Activated T-helper 1 cell treated with anti-CD3 and anti-CD28 coated beads, Interleukin-12 subunit alpha, Interleukin-12 subunit beta, Interleukin-2, Interleukin-4 antibody, amounts not matched to agents 30 ng/mL and 10 ng/mL and 1 ng/mL, durations not matched to agents 14 hours and 24 hours and 36 hours (primary cell): ENCODE measurements at places on chromosomes 1 and 21. TPM values are rescaled to one million over a fixed set of nuclear protein-coding genes. Genes with fewer than 3 reads are reported as not detected.

DNA sequence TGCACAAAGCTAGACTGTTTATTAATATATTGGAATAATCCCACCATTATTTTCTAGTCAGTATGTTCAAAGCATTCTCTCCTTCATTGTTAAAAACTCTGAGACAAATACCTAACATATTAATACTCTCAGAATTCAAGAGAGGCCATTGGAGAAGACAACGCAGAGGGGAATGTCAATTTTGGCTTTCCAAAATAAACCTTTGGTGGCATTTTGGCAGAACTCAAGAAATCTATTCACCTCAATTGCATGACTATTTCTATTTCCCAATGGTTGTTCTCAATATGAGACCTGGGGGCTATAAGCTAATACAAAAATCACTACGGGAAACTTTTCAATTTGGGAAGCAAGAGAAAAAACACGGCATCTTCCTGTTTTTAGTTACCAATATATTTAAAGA is 58.5 kb downstream of the RUSC1 start:
- H3K27me3 ChIP-seq = no peaks in the 10 kb centered on the region
- H3K4me3 ChIP-seq = no peak overlapping the region
- DNase-seq = no peak
- no peak overlapping the region for H3K27ac ChIP-seq

GRCh38 chr1:21051177-21051825 is 125.4 kb downstream of the EIF4G3 start:
- H3K4me1 ChIP-seq = no peaks in the 10 kb centered on the region
- no peak overlapping the region for H3K4me3 ChIP-seq
- H3K36me3 ChIP-seq = peaks cover 6% of the 10 kb centered on the region
- DNase-seq = no peak
- H3K27ac ChIP-seq = no peak overlapping the region

DNA sequence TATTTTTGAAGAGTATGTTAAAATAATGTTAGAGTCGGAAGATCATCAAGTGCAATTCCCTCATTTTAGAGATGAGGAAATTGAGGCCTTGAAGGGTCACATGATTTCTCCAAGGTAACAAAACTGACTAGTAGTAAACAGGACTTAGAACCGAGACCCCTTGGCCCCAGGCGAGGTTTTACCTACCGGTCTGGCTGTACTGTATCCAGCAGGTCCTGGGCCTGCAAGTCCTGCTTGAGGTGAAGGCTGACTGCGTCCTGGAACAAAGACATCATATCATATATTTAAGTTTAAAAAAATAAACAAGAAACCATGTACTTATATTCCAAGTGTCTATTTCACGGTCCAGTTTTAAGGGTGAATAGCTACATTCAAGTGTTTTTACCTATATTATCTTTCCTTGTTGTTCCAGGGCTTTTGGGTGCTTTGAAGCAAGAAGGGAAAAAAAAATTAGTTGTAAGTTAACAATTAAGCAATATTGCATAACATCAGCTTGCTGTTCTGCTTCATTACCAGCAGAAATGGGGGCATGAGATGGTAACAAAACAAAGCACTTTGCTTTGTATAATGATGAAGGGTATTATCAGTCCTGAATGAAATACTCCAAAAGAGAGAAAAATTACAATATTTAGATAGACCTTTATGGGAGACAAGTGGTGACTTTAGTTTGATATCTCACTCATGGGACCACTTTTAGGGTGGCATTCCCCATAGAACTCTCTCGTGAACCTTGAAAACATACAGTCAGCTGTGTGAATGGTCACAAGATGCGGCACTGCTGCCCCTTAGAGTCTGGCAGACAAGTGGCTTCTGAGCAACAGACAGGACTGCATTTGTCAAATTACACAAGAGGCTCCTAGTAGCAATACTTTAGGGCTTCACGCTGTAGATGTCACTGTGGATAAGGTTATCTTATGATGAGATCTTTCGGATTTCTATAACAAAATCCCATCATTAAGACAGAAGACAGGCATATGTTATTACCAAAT is 29.8 kb upstream of the CFAP298 start:
- H3K4me3 ChIP-seq = no peak overlapping the region
- H3K27me3 ChIP-seq = no peaks in the 10 kb centered on the region
- peaks cover 16% of the 10 kb centered on the region for H3K36me3 ChIP-seq
- no peak overlapping the region for H3K27ac ChIP-seq
- H3K4me1 ChIP-seq = no peaks in the 10 kb centered on the region

- H3K4me3 ChIP-seq = peak overlapping the region; percentile 99
- DNase-seq = no peak
- H3K36me3 ChIP-seq = peaks cover 25% of the 10 kb centered on the region
- H3K27me3 ChIP-seq = no peaks in the 10 kb centered on the region
- peaks cover 89% of the 10 kb centered on the region for H3K4me1 ChIP-seq
- peak overlapping the region; percentile 59 for H3K27ac ChIP-seq
These were observed 3.9 kb downstream of the LAPTM5 start for GRCh38 chr1:30753660-30754123.

DNA sequence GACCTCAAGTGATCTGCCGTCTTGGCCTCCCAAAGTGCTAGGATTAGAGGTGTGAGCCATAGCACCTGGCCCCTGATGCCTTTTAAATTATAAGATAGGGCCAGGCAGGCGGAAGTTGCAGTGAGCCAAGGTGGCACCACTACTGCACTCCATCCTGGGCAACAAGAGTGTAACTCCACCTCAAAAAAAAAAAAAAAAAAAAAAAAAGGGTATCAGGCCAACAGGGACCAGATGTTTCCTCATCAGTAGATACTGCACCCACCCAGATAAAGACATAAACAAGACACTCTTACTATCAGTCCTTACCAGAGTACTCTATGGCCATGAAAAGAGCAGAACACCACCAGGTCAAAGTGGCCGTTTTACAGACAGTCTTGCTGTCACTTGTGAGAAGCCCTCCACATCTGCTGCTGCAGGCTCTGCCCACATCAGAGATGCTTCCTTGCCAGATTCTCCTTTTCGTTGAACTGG is 3.3 kb downstream of the C21orf58 start:
- H3K4me3 ChIP-seq = peak overlapping the region; percentile 41
- H3K4me1 ChIP-seq = peaks cover 30% of the 10 kb centered on the region
- peaks cover 8% of the 10 kb centered on the region for H3K36me3 ChIP-seq
- DNase-seq = no peak
- H3K27me3 ChIP-seq = no peaks in the 10 kb centered on the region

GRCh38 chr1:111538343-111539025 is 35.1 kb upstream of the ADORA3 start:
- peaks cover 6% of the 10 kb centered on the region for H3K27me3 ChIP-seq
- H3K4me3 ChIP-seq = no peak overlapping the region
- H3K4me1 ChIP-seq = peaks cover 8% of the 10 kb centered on the region
- no peaks in the 10 kb centered on the region for H3K36me3 ChIP-seq

DNA sequence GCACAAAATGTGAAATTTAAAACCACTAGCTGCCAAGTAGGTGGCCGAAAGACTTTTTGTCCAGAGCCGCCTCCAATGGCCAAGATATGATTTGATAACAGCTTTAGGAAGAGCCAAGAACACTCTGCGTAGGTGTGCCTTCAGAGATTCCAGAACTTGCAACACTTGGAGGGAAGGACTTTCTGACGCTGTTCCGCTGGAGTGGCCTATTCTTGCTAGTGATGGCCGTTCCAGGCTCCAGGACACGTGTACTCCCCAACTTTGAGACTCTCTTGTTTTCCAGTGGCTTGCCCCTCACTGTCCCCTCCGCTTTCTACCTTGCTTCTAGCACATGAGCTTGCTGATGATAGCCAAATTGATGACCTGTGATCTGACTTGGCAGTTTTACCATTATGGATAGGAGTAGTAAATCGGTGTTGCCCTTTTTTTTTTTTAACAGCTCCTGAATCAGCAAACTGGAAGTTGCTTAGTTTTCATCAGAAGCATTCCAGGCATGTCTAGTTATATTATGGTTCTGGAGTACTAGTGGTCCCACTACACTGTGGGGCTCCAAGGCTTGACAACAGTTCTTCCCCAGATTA is 1.0 kb downstream of the PRDX6 start:
- no peaks in the 10 kb centered on the region for H3K27me3 ChIP-seq
- peak overlapping the region; percentile 92 for H3K4me3 ChIP-seq
- DNase-seq = no peak
- peak overlapping the region; percentile 84 for H3K27ac ChIP-seq
- peaks cover 43% of the 10 kb centered on the region for H3K36me3 ChIP-seq

DNA sequence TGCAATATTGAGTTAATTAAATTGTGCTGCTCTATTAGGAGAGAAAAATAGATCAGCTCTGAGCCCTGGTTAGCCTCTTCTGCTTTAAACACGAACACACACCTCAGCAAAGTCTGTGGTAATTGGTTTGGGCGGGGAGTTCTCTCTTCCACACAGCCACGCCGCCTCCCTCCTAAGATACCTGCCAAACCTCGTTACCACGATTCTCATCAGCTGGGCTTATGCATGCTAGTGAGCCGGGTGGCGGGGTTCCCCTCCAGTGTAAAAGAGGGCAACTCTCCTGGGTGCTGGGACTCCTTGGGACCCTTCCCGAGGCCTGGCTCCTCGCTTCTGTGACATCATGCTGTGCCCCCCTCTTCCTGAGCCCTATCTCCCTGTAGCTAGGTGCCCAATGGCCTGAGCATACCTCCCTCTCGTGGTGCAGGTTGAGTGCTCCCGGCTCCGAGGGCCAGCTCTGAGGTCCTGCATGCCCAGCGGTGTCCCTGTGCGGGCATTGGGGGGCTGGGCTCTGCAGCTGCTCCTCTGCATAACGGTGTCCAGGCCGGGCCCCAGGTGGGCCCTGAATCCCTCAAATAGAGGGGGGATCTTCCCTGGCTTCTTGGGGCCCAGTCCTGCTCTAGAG is 182.9 kb downstream of the PRDM16 start:
- H3K36me3 ChIP-seq = no peaks in the 10 kb centered on the region
- H3K27me3 ChIP-seq = peaks cover 15% of the 10 kb centered on the region
- no peak overlapping the region for H3K27ac ChIP-seq
- DNase-seq = no peak
- H3K4me3 ChIP-seq = no peak overlapping the region
- no peaks in the 10 kb centered on the region for H3K4me1 ChIP-seq

- no peak overlapping the region for H3K4me3 ChIP-seq
- H3K36me3 ChIP-seq = peaks cover 80% of the 10 kb centered on the region
- peak overlapping the region; percentile 64 for H3K27ac ChIP-seq
- H3K27me3 ChIP-seq = no peaks in the 10 kb centered on the region
- DNase-seq = no peak
These were observed 16.0 kb upstream of the PIGV start for GRCh38 chr1:26771643-26772321.

DNA sequence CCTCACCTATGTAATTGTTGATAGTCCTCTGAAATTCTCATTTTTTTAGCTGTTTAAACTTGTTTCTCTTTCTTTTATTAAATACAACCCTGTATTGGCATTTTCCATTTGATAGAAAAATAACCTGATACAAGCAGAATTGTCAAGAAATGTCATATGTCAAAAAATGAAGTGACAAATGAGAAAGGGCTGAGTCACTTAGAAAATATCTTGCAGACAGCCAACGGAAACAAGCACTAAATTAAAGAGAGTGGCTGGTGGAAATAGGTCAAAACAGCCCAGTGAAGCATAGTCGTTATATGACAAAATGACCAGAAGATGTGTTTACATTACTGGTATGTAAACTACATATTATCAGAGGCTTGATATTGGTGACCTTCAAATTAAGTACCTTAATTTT is 484.4 kb downstream of the PLA2G4A start:
- H3K4me3 ChIP-seq = no peak overlapping the region
- H3K36me3 ChIP-seq = no peaks in the 10 kb centered on the region
- no peak for DNase-seq
- no peak overlapping the region for H3K27ac ChIP-seq

- peaks cover 16% of the 10 kb centered on the region for H3K36me3 ChIP-seq
- DNase-seq = no peak
- no peak overlapping the region for H3K27ac ChIP-seq
- no peak overlapping the region for H3K4me3 ChIP-seq
- no peaks in the 10 kb centered on the region for H3K4me1 ChIP-seq
These were observed 16.6 kb downstream of the MYOG start for GRCh38 chr1:203069030-203069747.

DNA sequence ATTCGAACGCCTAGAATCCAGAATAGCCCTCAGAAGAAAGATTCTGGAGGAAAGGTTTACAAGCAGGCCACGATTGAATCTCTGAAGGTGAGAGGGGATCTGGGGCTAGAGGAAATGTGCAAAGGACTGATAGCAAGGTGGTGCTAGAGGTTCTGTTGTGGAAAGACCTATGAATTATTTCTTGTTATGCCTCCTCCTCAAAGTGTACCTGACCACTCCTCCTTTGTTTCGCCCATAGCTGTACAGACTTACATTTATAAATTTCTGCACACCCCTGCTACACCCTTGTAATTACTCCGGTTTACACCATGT is 986 bp downstream of the TCEANC2 start:
- DNase-seq = no peak
- H3K36me3 ChIP-seq = peaks cover 20% of the 10 kb centered on the region
- H3K4me1 ChIP-seq = peaks cover 29% of the 10 kb centered on the region
- H3K4me3 ChIP-seq = no peak overlapping the region

- H3K36me3 ChIP-seq = no peaks in the 10 kb centered on the region
- peak overlapping the region; percentile 64 for H3K4me3 ChIP-seq
- DNase-seq = no peak
- no peak overlapping the region for H3K27ac ChIP-seq
- peaks cover 8% of the 10 kb centered on the region for H3K4me1 ChIP-seq
These were observed 12.7 kb downstream of the EPHA10 start for GRCh38 chr1:37752213-37752582.

DNA sequence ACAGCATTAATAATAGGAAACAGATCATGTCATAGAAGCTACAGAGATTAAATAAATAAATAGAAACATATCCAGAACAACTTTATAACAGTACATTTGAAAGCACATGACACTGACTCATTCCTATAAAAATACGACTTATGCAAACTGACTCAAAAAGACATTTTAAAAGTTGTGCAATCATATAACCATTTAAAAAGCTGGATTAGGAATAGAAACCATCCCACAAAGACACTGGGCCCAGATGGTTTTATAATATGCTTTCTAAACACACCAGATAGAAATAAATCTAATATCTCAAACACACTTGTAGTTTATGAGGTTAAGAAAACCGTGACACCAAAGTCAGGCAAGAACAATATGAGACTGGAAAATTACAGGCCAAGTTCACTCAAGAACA is 47.6 kb downstream of the MATN1 start:
- H3K4me1 ChIP-seq = no peaks in the 10 kb centered on the region
- DNase-seq = no peak
- H3K27me3 ChIP-seq = peaks cover 10% of the 10 kb centered on the region
- H3K36me3 ChIP-seq = no peaks in the 10 kb centered on the region
- no peak overlapping the region for H3K27ac ChIP-seq

AKT3 gene
- 40.1 and 44.0 TPM in 2 replicates for total RNA-seq
